Foreskin keratinocyte (primary cell): ENCODE measurements at places on chromosomes 3 and 15. TPM values are rescaled to one million over a fixed set of nuclear protein-coding genes. Genes with fewer than 3 reads are reported as not detected.

Gene CCR1
- total RNA-seq, result not detected in 2 replicates

Gene AADAC
- not detected in 2 replicates for total RNA-seq

Gene CADM2
- total RNA-seq, result not detected in 2 replicates

Gene COLQ
- total RNA-seq, result 0.07 and 0.41 TPM in 2 replicates

Gene CCNB2
- total RNA-seq, result 62.5 and 73.1 TPM in 2 replicates
